Natural killer cell (primary cell): ENCODE measurements at places on chromosomes 7 and 10. TPM values are rescaled to one million over a fixed set of nuclear protein-coding genes. Genes with fewer than 3 reads are reported as not detected.

DNA sequence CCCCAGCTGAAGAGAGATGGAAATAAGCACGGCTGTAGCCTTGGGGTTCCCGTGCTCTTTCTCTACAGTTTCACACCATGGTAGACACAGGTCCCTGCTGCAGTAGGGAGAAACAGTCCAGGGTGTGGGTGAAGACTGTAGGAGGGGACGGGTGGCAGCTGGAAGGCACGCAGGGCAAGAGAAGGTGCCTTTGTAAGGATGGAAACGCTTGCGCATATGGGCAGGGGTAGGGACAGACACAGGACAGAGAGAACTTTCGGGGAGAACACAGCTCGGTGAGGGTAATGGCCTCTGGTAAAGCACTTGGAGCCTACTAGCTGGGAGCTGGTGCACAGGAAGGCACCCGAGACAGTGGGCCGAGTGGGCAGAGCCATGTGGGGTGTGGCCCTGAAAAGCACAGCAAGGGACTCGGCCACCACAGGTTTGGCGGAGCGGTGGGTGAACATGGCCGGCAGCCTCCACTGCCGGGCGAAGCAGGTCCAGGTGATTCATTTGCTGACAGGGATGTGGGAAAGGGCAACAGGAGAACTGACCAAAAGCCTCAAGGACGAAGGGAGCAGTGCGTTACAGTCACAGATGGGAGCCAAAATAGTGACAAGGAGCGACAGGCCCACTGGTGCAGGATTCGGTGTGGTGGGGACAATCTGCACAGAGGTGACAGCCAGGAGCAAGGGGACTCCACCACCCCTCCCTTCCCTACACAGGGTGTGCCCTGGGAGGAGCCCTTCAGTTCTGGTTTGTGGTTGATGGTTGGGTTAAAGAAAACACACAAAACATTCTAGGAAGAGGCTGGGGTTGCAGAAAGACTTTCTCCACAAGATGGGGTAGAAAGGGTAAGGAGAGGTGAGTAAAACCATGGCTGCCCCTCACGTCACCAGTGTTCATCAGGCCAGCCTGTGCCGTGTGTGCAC is 97.1 kb downstream of the VOPP1 start:
- no peak for DNase-seq

GRCh38 chr7:3056234-3057065 is 12.8 kb upstream of the CARD11 start:
- no peak for DNase-seq

DNA sequence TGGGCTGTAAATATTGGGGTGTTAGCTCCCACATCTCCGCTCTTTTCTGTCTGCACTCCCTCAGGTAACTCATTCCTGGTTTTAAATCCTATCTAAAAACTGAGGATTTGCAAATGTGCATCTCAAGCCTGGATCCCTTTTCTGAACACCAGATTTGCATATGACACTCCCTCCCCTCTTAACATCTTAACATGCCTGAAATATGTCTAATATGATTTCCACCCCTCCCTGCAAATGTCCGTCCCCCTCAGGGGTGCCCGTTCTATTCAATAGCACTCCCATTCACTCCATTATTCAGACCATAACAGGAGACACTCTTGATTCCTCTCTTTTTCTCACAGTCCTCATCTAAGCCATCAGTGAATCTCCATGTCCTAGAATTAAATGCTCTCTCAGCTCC is 8.3 kb upstream of the CALD1 start:
- DNase-seq: no peak

- DNase-seq: no peak
These were observed 113.2 kb downstream of the CDK6 start for GRCh38 chr7:92723205-92723604.

- no peak for DNase-seq
These were observed 28.3 kb downstream of the MGAM2 start for GRCh38 chr7:142139597-142140400.

DNA sequence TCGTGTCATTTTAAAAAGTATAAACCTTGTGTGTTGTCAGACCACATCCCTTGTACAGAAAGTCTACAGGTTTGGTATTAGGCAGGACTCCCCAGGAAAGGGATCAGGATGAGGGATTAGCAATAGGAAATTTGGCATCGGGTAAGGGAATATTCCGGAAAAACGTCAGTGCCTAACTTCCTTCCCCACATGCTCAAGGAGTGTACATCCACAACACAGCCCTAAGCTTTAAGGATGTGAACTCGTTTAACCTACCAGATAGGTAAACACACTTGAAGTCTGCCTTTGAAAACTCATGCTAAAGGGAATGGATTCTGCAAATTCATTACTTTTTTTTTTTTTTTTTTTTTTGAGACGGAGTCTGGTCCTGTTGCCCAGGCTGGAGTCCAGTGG is 194.9 kb downstream of the SKIDA1 start:
- no peak for DNase-seq

- DNase-seq: no peak
These were observed 61.1 kb downstream of the FAM13C start for GRCh38 chr10:59301067-59301754.

- DNase-seq: no peak
These were observed 4.4 kb downstream of the RGS10 start for GRCh38 chr10:119537953-119538630.

DNA sequence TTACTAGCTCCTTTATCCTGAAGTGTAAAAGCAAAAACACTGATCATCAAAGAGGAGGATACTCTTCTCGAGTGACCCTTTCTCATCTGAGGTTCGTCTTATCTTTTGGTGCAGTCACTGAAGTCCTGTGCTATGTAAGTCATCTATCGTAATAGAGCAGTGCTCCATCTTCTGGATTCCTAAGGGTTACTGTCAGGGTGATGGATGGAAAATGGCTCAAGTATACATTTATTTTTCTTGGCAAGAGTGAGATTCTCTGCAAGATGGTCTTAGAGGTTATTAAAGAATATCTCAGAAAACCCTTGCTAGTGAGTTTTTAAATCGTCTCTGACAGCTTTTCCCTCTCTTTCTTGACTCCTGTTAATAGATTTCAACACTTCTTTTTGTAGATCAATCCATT is 12.4 kb downstream of the PRKG1 start:
- DNase-seq: no peak

DNA sequence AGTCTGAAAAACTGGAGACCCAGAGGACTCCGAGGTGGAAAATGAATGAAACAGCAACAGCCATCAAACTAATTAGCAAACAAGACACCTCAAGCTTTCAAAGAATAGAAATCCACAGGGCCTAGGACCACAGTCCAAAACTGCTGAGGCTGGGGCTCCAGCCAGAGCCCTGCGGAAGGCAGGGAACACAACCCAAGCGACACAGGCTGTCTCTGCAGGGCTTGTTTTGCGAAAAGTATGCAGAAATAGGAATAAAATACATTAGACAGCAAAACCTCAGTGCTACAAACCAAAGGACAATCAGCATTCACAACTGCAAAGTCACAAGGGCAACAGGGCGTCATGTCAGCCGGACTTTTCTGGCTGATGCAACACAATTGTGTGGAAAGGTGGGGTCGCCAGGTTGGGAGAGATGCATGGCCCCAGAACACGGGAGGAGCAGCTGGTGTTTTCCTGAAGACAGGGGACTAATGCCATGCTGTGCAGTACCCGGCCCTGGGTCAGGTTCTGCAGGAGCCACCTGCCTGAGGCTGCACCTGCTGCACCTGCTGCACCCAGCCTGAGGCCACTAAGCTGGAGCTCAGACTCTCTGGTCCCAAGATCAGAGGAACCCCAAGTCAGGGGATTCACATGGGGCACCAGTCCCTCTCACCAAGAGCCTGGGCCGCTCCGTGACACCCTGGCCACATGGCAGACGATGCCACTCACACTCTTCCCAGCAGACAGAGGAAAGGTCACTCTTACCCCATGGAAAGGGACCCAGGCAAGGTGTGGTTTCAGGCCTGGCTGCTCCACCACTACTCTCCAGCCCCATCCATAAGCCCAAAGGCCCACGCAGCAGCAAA is 74.2 kb downstream of the MAD1L1 start:
- DNase-seq: no peak

DNA sequence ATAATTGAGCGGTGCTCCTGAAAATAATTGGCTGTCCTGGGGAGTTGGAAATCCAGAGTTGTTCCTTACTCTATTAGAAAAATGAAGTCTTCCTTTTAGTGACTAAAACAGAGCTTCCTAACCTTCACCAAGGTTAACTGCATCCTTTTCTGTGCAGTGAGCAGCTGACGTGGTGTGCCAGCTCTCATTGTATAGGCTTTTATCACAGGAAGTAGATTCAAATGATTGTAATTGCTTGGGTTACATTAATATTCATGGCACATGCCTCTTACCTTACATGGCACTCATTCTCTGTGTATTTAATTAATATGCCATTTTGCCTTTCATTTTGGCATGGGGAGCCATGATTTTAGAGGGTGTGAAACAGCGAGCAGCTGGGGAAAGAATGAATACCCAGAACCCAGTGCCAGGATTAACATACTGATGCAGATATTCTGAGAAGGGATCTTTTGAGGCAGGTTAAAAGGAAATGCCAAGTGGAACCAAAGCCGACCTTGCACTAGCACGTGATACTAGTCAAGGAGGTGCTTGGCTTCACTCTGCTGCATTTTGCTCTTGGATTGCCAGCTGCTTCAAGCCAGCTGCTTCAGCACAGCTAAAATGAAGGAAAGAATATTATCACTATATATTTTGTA is 115.3 kb downstream of the ST7 start:
- DNase-seq: no peak

PUS7 gene
- total RNA-seq: 3.4 TPM

DNA2 gene
- 7.7 TPM for total RNA-seq

COPS6 gene
- 84.4 TPM for total RNA-seq

NUTM2E gene
- total RNA-seq: 0.49 TPM

SOSTDC1 gene
- not detected for total RNA-seq

GRID2IP gene
- total RNA-seq: 0.40 TPM
